ENCODE measurements at places on chromosomes 7 and 10.

GRCh38 chr7:101904019-101904418, 86.6 kb downstream of the CUX1 start:
- no peak for DNase-seq

- DNase-seq, result no peak
Observed at GRCh38 chr7:136309407-136309806, 332.2 kb upstream of the MTPN start.

- DNase-seq, result no peak
Observed at GRCh38 chr10:96075977-96076376, 32.6 kb downstream of the CCNJ start.

GRCh38 chr7:72753781-72754180, 74.2 kb downstream of the TYW1B start:
- DNase-seq, result no peak

GRCh38 chr7:111089822-111090426, 1.0 kb upstream of the LRRN3 start:
- DNase-seq, result no peak

- DNase-seq, result no peak
Observed at GRCh38 chr10:129090618-129091366, 376.2 kb upstream of the MGMT start.

DNA sequence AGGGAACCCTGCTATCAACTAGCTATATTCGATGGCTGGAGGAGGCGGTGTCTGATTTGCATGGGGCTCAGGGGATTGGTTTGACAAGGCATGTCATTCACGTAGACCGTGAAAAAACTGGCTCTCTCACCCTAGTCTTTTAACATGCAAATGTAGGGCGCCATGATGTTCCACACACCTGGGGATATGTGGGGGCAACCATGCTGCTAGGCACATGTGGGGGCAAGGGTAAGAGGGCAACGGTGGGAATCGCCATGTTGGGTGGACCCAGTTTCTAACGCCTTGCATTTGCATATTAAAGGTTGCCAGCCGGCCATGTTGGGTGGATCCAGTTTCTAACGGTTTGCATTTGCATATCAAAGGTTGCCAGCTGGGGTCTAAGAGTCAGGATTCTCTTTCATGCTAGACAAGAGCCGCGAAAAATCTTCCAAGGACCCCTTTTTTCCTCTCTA, 419.2 kb upstream of the NFE2L3 start:
- DNase-seq, result no peak

GRCh38 chr7:25624833-25625232, 396.5 kb upstream of the NPVF start:
- no peak for DNase-seq

- no peak for DNase-seq
Observed at GRCh38 chr7:157978766-157979165, 608.9 kb downstream of the PTPRN2 start.

DNA sequence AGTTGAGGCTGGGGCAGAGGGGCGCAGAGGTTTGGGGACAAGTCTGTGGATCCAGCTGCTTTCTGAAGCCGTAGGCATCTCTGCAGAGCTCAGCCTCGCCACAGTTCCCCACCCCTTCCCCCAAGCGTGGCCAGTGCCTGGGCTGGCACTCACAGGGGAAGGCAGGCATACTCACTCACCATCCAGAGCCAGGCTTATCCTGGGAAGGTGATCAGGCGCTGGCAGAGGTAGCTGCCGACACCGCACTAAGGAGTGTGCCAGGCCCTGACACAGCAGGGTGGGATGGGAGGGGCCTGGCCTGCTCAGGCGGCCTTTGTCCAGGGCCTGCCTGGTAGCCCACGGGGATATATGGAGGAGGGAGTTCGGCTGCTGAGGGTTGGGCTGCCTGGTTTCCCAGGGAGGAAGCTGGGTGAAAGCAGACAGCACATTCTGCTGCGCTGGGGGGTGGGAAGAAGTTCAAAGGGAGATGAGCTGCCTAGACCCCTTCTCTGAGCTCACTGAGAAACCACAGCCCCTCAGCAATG, 15.9 kb downstream of the VSIR start:
- DNase-seq, result no peak

DNA sequence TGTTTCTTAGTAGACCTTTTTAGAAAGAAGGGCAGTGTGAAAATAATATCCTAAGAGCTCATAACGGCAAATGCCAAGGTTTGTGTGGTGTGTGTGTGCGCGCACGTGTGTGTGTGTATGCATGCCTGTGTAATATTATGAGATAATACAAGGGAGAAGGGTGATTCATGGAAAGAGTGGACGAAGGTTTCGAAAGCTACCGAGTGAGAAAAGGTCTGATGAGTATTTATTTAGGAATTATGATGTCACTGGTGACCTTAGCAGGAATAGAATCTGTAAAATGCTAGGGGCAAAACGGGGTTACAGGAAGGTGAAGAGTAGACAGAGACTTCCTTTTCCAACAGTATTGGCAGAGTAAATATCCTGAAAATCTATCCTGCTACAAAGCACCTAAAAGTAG, 107.3 kb downstream of the AHR start:
- no peak for DNase-seq

DNA sequence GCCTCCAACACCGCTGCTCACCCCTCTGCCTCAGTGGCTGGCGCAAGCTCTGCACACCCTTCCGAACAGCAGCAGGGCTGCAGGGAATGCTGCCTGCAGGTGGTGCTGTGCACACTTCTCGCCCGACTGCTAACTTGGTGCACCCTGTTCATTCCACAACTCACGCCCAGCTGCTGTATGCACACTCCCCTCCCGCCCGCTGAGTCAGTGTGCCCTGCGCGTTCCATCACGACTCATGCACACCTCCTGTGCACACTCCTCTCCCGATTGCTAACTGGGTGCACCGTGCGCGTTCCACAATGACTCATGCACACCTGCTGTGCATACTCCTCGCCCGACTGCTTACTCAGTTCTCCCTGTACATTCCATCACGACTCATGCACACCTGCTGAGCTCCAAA, 21.5 kb downstream of the ADARB2 start:
- DNase-seq, result no peak

- no peak for DNase-seq
Observed at GRCh38 chr10:72122221-72122620, 33.9 kb upstream of the SPOCK2 start.

- no peak for DNase-seq
Observed at GRCh38 chr7:31074120-31074383, 21.9 kb downstream of the ADCYAP1R1 start.

DNA sequence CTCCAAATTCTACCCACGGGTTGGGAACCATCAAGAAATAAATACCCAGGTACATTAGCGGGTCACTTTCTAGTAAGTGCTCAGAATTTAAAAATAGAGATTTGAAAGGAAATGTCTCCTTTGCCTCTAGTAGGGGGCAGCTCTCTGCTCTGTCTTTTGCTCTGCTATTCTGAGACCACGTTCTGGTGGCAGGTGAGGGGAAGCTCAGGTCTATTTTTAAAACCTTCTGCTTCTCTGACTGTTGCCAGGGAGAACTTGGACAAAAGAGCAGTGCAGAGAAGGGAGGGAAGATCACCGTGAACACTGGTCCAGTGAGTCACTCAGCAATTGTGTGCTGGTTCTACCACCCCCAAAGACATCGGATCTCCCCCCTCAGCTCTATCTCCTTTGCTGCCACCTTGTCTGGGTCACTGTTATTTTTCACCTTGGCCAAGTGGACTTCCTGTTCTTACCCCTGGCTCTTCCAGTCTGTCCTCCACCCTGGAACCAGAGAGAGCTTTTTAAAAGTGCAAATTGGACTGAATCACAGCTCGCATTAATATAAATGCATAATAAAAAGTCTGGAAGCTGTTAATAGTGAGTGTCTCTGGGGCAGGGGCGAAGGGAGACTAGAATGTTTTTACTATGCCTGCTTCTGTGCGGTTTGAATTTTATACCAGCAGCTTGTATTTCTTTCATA, 72.4 kb upstream of the LOXL4 start:
- no peak for DNase-seq

- no peak for DNase-seq
Observed at GRCh38 chr10:71647526-71648253, 71.9 kb downstream of the C10orf105 start.

- DNase-seq, result no peak
Observed at GRCh38 chr10:101525848-101526247, 62.2 kb downstream of the POLL start.

DNA sequence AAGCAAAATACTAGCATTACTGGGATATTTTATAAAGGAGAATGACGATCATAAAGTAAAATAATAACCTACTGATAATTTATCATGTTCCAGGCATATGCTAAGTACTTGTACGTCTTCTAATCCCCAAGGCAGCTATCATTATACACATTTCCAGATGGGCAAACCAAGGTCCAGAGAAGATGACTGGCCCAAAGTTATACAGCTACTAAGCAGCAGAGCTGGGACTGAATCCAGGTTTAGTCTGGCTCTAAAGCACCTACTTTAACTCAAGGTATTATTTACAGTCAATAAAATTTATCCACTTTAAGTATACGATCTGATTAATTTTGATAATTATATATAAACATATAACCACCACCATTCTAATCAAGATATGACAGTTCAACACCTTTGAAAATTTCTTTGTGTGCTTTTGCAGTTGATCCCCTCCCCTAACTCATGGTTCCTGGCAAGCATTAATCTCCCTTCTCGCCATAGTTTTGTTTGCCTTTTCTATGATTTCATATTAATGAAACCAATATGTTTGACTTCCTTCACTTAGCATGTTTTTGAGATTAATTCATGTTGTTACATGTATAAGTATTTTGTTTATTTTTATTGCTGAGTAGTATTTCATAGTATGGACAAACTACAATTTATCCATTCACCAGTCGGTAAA, 126.7 kb downstream of the CPEB3 start:
- no peak for DNase-seq

DNA sequence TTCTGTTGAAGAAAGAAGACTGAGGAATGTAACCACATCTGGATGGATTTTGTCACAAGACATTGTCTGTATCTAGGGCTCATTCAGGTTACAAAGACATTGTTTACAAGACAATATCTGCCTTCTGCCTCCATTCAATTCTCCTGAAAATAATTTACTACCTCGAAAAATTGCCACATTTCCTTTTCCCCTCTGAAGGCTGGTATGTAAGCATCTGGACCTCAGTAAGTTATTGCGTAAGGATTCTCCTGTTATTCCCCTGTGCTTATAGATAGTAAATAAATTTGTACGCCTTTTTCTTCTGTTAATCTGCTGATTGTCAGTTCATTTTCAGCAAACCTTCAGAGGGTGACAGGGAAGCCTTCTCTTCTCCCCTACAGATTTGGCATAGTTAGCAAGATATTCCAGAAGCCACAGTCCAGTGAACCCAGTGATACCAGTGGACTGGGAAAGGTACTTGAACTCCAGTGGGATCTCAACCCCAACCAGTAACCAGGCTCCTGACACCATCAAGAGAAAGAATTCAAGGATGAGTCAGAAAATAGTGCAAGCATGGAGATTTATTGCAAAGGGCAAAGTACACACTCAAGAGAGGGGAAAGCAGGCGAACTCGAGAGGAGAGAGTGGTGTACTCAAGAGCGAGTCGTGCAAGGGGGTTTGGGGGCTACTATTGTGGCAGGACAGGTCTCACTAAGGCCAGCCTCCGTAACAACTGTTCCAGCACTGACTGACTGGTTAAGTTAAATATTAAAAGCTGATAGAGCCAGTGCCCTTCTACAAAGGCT, 706.9 kb upstream of the GHITM start:
- no peak for DNase-seq

GRCh38 chr10:117198088-117198487, 799 bp downstream of the KCNK18 start:
- no peak for DNase-seq

DNA sequence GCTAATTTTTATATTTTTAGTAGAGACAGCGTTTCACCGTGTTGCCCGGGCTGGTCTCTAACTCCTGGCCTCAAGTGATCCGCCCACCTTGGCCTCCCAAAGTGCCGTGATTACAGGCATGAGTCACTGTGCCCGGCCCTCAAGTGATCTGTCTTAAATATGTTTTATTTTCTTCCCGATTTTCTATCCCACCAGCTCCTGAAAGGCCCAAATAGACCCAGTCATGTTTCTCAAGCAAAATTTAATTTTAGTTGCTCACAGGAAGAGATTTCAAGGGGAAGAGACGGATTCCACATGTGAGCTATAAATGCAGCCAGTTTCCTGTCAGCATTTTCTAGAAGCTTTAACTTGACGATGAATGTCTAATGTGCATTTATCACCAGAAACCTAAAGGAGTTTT, 12.0 kb downstream of the DENND10 start:
- no peak for DNase-seq

DNA sequence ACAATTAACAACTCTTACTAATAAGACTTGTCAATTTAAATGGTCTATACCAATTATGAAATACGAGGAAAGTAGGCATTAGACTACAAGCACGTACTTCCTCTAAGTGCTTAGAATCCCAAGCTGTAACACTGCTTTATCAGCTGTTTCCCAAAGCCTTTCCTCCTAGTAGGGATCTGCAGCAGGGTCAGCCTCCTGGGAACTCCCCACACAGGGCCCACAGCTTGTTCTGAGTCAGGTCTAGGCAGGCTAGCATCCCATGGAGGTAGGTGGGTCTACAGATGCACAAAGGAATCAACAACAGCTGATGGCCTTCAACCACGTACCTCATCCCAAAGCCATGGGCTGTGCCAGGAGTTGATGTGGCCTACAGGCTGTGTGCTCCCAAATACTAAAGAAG, 14.7 kb downstream of the MMS19 start:
- DNase-seq, result no peak

DNA sequence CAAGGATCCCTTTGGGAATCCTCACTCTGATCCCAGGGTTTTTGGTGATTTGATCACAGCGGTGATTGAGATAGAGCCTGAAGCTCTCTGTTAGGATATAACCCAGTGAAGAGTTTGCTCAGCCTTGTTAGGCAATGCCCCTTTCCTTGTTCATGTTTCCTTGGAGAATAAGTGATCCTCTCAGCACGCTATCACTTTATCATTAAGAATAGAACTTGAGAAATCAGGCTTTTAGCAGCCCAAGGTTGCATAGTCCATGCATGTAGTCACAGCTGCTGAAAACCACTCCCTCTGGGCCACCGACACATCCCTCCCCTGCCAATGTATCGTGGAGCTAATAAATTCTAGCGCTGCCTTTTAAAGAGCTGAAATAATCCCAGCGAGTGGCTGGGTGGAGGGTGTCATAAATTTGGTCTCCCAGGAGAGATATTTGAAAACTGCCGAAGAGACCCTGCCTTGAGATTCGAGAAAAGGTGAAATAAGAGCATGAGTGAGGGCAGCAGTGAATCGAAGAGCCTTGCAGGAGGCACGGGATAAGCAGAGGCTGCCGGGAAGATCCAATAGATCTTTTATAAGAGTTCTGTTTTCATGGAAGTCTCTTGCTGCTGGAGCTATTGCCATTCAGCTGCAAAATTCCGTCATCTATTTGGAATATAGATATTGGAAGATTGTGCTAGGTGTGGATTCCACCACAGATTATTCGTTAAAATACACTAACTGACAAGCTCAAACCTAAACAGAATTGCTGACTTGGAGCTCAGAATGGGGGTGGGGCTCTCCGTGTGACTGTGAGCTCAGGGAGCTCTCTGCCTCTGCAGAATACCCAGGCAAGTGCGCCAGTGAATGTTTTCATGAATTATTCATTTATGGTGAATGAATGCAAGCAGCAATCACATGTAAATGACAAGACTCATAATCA, 249.8 kb downstream of the TRIL start:
- DNase-seq, result no peak
